ENCODE measurements at places on chromosomes 3 and 15.

DNA sequence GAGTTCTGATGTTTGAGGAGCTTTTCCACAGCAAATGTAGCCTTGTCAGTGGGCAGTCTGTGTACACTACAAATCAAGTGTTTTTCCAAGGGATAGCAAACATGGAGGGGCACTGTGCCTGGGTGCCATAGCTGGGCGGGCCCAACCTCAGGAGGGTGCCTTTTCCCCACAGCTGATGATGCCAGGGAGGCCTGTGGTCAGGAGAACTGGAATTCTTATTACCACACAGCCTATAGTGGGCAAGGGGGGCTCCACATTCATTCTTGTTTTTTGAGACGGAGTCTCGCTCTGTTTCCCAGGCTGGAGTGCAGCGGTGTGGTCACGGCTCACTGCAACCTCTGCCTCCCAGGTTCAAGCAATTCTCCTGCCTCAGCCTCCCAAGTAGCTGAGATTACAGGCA is 41.8 kb downstream of the SYNM start:
- no peak for DNase-seq

- no peak for DNase-seq
These were observed 56.8 kb downstream of the LYZL4 start for GRCh38 chr3:42353631-42354030.

GRCh38 chr3:66344391-66344811 is 123.6 kb downstream of the SLC25A26 start:
- no peak for DNase-seq

DNA sequence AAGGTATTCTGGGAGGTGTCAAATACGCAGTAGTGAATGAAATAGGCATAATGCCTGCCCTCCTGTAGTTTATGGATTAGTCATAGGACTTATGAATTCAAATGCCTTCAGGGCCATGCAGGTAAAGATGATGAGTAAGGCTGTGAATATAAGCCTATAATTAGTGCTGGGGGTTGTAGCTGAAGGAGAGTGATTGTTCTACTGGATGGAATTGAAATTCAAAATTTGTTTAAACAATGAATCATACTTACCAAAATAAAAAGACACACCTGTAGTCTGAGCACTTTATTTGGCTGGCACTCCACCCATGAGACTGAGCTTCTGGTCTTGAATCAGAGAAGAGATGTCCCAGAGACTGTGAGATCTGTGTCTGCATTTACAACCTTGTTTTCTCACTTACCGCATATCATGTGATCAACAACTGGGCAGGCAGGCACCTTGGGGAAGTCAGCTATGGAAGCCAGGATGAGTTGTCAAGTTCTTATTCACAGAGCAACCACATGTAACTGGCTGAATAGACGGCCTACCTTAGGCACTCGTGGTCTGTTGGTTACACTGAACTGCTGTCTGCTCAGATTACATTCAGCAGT is 291.8 kb downstream of the NAALADL2 start:
- no peak for DNase-seq

GRCh38 chr3:162538906-162539305 is 1042.3 kb downstream of the OTOL1 start:
- DNase-seq: no peak

DNA sequence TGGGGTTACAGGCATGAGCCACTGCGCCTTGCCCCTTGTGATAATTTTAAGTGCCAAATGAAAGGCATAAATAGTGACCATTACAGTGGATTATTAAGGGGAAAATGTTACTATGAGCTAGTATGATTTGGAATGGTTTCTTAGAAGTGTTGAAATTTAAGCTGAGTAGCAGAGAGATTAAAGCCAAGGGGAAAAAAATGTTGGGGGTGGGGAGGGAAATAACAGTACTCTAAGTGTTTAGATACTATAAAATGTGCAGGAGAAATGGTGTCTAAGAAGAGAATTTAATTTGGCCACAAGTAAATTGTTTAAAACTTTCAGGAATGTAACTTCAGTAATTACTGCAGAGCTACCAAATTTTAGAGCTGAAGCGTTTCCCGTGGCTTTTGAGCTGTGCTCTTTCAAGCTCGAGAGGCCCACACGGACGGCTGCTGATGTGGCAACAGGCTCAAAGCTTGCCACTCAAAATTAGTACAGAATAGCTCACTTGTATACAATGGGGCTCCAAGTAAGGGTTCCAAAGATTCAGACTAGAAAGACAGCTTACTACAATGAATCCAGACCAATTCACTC is 23.9 kb upstream of the SLC12A8 start:
- DNase-seq: no peak

DNA sequence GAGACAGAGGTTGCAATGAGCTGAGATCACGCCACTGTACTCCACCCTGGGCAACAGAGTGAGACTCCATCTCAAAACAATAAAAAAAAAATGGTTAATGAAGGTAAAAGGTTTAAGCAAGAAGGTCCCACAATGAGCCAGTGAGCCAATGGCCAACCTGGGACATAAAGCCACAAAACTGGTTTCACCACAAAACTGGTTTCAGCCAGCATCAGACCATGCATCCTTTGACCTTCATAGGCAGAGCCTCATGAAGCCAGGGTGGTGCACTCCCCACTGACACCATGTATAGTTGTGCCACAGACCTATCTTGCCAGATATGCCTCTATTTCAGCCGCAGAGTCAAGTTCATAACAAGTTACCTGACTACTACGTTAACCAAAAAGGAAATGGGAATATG is 41.9 kb downstream of the SCAP start:
- no peak for DNase-seq

DNA sequence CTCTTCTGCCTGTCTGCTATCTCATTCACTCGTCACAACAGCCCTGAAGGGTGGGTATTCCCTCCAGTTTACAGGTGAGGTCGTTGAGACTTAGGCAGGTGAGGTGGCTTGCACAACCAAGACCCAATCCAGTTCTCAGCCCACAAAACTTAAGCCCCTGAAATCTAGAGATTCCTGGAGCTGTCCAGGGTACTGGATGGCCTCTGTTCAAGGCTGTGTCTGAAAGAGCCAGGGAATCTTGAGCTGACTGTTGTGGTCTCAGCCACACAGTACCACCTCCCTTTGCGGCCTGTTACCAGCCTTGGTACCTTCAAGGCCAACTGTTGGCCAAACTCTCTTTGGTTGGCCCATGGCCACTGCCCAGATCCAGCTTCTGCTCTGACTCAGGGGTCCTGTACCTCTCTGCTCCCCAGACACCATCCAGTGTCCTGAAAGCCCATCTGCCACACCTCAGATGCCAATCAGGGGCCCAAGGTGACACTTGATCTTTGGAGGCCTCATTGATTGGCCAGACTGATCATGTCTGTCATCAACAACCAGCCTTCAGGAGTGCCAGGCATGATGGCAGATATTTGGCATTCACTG is 10.9 kb upstream of the FAM107A start:
- no peak for DNase-seq

DNA sequence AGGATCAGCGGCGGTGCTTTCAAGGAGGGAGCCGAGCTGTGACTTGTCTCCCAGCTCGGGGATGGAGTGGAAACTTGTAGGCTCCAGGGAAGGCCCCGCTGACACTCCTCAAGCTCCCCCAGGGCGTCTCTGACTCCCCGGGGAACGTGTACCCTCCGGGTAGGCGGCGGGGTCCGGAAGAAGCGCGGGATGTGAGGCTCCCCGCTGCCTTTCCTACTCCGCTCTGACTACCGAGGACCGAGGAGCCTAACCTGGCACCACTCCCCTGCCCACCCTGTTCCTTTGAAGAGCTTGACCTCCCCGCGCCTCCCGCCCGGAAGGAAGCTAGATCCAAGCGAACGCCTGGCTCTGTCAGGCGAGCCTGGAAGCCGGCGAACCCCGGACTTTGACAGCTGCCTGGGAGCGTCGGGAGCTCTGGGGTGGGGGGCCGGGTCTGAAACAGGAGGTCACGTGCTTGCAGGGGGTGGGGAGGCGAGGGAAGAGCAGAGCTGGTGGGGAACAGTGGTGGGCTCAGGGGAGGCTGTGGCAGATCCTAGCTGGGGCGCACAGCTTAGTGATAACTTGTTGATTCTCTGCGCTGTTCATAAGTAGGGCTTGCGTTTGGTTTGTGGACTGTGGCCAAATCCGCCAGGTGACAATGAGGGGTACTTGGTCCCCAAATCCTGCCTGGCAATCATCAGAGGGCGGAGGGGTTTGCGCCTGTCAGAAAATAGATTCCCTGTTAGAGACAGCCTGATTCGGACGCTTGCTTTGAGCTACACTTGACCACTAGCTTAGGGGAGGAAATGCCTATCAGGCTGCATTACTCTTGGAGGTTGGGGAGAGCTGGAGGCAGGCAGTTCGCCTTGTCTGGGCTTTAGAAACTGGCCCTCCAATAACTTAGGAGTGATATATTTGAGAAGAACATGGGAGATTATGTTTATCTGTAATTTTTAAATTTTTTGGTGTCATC is 1.2 kb downstream of the CLSTN2 start:
- no peak for DNase-seq

GRCh38 chr3:10988001-10988665 is 4.4 kb upstream of the SLC6A1 start:
- DNase-seq: no peak

DNA sequence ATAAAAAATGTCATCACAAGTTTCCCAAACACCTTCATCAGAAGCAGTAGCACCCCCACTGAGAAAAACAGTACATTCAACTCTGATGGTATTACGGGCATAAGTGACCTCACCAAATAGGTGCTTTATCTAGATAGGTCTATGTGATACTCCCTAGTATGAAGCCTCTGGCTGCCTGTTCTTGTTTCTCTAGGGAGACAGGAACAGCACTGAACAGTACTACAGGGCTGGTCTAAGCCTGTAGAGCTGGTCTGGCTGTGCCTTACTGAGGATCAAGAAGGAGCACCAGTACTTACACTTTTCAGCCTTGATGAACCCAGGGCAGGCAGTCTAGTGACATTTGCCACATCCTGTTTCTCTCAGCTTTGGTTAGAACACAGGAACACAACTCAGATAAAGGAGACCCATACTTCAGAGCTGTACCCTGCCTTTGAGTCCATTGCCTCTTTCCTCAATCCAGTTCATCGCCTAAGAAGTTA is 35.9 kb downstream of the OXNAD1 start:
- peak; percentile 28 for DNase-seq

- DNase-seq: no peak
These were observed 133.4 kb upstream of the ACP3 start for GRCh38 chr3:132183811-132184210.

DNA sequence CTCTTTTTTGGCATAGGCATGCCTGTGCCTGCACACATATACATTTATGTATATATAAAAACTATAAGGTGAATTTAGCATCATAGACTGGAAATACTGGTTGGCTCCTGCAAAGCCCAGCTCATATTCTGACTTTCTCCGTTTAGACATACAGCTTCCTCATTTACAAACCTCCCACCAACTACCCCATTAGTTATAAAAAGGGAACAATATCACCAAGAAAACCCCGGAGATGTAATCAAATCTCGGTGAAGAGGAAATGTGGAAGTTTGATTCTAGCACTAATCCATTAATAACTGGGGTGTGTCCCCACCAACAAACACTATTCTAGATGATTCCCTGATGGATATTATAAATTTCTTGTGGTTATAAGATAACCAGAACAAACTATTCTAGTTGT is 517.7 kb upstream of the TBL1XR1 start:
- no peak for DNase-seq

DNA sequence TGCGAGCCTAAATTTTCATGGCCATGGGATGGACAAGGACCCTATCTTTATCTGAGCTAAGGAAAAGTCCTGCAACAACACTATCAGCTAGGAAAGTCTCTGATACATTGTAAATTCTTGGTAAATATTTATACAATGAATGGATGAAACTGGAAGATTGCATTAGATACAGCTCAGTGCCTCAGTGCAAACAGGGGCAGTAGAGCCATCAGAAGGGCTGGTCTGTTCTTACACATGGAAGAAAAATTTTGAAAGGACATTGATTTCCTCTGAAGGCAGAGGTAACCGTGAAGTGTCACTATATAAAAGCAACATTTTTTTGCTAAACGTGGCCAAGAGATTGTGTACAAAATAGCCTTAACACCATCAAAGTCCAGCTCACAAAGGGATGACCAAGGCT is 153.2 kb upstream of the GADL1 start:
- DNase-seq: no peak

GRCh38 chr15:61119556-61119955 is 109.5 kb downstream of the RORA start:
- DNase-seq: no peak

- DNase-seq: no peak
These were observed 161.9 kb downstream of the FNDC3B start for GRCh38 chr3:172201136-172201869.

- no peak for DNase-seq
These were observed 2.4 kb upstream of the USP19 start for GRCh38 chr3:49122886-49123545.

DNA sequence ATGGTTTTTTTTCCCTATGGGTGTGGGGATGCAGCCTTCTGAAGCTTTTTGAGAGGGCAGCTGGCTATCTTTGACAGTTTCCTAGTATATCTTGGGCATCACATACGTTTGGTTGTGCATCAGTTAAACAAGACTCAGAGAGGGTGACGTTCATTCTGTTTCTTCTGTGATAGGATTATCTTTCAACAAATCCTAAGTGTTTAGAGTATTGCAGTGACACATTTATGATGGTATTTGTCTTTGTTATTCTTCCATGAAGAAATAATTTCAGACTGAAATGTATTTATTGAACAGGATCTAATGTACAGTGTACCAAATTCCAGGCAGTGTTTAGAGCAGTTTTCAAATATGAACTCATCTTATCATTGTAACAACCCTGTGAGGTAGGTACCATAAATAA is 114.4 kb downstream of the PLCL2 start:
- DNase-seq: no peak

GRCh38 chr3:45232521-45232920 is 6.4 kb upstream of the TMEM158 start:
- DNase-seq: no peak

DNA sequence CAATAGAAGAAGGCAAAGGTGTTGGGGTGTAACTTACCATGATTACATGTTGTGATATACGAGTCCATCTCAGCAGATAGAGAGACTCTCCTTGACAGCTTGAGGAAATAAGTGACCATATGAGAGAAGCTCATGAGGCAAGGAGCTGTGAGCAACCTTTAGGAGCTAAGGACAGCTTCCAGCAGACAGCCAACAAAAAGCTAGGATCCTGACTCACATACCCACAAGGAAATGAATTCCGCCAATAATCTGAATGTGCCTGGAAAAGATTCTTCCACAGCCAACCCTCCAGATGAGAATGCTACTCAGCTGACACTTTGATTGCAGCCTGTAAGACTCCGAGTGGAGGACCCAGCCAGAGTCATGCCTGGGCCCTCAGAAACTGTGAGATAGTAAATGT is 339.6 kb upstream of the TPRG1 start:
- no peak for DNase-seq

DNA sequence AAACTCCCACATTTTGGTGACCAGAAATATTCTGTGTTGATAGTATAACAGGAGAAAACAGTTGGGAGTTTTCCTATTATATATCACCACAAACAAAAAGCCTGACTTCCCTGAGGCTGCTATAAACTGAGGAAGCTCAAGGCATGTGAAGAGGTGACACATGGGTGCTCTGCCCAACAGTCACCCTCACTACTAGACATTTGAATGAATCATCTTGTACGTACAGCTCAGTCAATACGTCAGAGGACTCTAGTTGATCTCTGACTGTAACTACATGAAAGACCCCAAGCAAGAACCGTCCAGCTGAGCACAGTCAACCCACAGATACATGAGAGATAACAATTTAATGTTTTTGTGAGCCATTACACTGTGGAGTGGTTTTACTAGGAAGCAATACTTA is 338.3 kb upstream of the ATP11B start:
- no peak for DNase-seq

- DNase-seq: no peak
These were observed 313.2 kb downstream of the POLQ start for GRCh38 chr3:121232309-121233225.
